Psoas muscle (tissue), 8 donors: ENCODE measurements at places on chromosomes 12 and 14.

DNA sequence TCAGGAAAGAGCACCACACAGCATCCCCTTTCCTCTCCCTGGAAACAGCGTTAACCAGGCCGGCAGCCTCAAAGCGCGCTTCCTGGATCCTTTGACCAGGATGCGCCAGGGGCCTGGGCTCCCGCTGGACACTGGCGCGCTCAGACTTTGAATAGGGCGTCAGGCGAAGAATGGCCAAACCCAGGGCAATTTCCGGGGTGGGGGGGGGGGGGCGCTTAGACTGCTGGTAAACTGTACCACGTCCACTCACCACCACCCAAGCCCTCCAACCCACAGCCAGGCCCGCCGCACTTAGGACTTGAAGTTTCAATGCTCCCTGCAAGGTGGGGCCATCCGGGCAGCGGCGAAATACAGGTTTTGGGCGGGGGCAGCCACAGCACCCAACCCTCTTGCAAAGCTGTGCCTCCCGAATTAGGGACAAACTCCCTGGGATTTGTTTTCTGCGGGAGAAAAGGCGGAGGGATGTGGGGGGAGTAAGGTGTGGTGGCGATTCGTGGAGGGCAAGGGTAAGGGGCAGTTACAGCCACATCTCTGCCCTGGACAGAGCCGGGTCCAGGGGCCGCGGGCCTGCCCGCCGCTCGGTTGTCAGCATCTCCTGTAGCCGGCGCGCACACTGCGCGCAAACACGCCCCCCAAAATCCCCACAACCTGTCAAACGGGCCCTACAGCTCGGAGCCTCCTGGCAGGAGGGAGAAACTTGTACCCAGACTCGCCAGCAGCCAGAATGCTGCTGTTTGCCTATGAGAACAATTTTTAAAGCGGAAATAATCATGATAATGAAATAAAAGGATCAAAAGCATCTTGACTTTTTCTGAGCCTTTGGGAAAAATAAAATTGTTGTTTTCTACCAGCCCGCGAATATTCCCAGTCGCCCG, 958 bp downstream of the RTN1 start:
- DNase-seq, result peak; percentile 47
- no peaks in the 10 kb centered on the region for H3K4me1 ChIP-seq
- H3K4me3 ChIP-seq, result peak overlapping the region; percentile 70
- H3K27me3 ChIP-seq, result peaks cover 46% of the 10 kb centered on the region
- H3K27ac ChIP-seq, result no peak overlapping the region

DNA sequence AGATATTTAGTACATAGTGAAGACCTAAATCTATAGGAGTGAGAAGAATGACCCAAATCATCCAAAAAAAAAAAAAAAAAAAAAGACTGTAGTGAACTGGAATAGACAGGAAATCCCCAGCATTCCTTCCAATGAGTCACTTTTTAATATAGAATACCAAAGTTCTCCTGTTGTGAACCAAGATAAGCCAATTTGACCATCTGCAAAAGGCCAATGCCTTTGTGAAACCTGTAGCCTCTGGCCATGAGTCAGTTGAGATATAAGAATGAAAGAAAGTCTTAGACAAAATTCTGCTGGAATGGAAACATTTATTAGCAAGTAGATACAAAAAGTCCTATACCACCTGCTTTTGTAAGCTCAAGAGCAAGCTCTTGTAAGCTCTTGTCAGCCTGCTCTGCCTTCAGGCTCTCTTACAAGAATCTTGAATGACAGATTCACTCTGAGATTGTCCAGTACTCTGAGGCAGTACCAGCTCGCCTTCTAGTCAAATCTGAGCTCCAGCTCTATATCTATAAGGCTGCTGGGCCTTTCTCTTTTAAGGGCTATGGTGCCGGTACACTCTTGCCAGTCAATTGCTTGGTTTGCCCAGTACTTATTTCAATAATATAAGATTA, 243.0 kb upstream of the TMTC1 start:
- H3K4me1 ChIP-seq, result no peaks in the 10 kb centered on the region
- DNase-seq, result no peak
- H3K27ac ChIP-seq, result no peak overlapping the region
- no peak overlapping the region for H3K4me3 ChIP-seq
- H3K27me3 ChIP-seq, result no peaks in the 10 kb centered on the region
- H3K36me3 ChIP-seq, result no peaks in the 10 kb centered on the region

GRCh38 chr12:84508851-84509260, 403.7 kb downstream of the SLC6A15 start:
- no peak overlapping the region for H3K27ac ChIP-seq
- DNase-seq, result peak; percentile 52
- no peak overlapping the region for H3K4me3 ChIP-seq
- H3K4me1 ChIP-seq, result no peaks in the 10 kb centered on the region
- H3K36me3 ChIP-seq, result no peaks in the 10 kb centered on the region

DNA sequence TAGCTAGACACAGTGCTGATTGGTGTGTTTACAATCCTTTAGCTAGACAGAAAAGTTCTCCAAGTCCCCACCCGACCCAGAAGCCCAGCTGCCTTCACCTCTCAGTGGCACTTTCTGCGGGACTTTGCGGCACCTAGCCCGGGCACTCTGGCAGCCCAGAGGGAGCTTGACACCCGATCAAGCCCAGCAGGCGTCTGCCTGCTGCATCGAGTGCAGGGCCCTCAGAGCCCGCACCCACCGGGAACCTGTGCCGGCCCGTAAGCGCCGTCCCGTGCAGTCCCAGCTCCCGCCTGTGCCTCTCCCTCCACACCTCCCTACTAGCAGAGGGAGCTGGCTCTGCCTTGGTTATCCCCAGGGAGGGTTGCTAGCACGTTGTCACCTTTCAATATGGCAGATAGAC, 631.0 kb upstream of the STXBP6 start:
- no peaks in the 10 kb centered on the region for H3K27me3 ChIP-seq
- H3K36me3 ChIP-seq, result no peaks in the 10 kb centered on the region
- H3K4me1 ChIP-seq, result no peaks in the 10 kb centered on the region
- no peak overlapping the region for H3K4me3 ChIP-seq

DNA sequence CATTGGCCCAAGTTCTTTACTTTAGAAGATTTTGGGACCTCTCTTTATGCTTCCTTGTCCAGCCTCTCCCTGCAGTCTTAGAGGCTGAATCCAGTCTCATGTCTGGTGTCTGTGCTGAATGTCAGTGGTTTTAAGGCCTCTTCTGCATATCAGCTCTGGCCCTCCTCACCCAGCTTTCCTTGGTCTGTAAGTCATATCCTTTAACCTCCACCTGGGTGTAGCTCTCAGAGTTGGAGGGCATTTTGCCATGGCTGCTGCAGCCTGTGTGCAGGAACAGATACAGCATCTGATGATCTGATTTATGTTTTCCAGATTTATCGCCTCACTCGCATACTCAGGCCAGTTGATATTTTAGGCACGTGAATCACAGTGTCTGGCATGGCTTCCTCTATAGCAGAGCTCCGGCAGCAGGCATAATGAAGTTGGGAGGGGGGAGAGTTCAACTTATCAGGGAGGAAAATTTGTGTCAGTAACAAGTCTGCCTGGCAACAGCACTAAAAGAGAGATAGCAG, 335.0 kb downstream of the PCNX1 start:
- H3K36me3 ChIP-seq, result no peaks in the 10 kb centered on the region
- H3K27ac ChIP-seq, result no peak overlapping the region
- no peaks in the 10 kb centered on the region for H3K4me1 ChIP-seq
- DNase-seq, result no peak
- no peak overlapping the region for H3K4me3 ChIP-seq
